RPMI7951 (cell line): ENCODE measurements at places on chromosomes 3 and 15.
A peak's percentile ranks its signal among the peaks of the same experiment; 100 is the strongest.

- no peak for DNase-seq
Observed at GRCh38 chr3:177553579-177553978, 356.3 kb upstream of the TBL1XR1 start.

GRCh38 chr15:35929740-35930444 is 383.9 kb upstream of the DPH6 start:
- DNase-seq, result no peak

- peak; percentile 72 for DNase-seq
Observed at GRCh38 chr15:55737373-55737772, 5.6 kb downstream of the PRTG start.

- peak; percentile 85 for DNase-seq
Observed at GRCh38 chr3:127735767-127736693, 63.3 kb downstream of the ABTB1 start.

- DNase-seq, result no peak
Observed at GRCh38 chr3:154115332-154115731, 5.9 kb upstream of the ARHGEF26 start.

DNA sequence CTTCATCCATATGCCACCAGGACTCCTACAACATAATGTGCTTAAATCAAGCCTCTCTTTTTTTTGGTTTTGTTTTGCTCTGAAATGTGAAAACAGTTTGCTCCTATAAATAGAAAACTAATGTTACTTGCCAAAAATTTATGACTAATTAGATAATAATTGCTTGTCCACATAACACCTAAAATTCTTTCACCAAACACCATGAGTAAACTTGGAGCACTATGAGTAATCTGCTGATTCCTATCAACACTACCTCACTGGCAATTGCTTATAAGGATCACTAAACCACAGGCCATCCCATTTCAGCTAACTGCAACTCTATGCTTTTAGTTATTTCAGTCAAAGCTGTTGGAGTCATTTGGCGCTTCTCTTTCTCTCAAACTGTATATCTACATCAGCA is 252.7 kb downstream of the EPHA3 start:
- DNase-seq, result no peak

GRCh38 chr3:114584734-114585371 is 291.0 kb downstream of the TIGIT start:
- no peak for DNase-seq

GRCh38 chr15:62901087-62901486 is 141.5 kb upstream of the TPM1 start:
- DNase-seq, result no peak

DNA sequence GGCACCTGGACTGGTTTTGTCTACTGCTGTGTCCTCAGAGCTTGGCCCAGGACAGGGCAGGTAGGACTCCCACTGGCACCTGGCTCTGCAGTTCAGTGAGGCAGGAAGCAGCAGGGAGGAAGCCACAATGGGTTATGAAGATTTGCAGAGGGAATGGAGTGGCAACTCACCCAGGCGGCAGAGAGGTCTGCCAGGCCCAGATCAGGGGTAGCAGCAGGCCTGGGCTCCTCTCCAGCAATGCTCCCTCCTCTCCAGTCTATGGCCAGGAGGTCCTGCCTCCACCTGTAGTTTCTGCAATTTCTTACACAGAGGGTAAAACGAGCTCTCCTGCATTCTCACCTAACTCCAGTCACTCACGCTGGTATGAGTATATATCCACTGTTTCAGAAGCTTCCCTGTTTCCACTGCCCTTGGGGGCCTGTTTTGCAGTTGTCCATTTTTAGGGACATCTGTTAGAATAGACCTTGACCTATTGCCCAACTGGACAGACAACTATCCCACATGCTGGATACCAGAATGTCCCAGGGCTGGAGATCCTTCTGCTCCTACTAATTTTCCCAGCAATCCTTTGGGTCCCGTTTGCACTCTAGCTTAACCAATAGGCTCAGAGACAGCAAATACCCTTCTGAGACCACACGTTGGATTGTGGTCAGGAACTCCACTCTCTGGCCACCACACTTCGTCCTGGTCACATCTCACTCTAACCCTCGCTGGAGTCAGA is 35.2 kb downstream of the HMCES start:
- peak; percentile 73 for DNase-seq

GRCh38 chr3:161925749-161926360 is 429.2 kb downstream of the OTOL1 start:
- no peak for DNase-seq

- no peak for DNase-seq
Observed at GRCh38 chr15:82646250-82647044, 716 bp downstream of the CPEB1 start.

GRCh38 chr3:40780925-40781406 is 256.2 kb downstream of the ZNF621 start:
- DNase-seq, result peak; percentile 95

- no peak for DNase-seq
Observed at GRCh38 chr3:79247725-79248043, 520.1 kb downstream of the ROBO1 start.

- peak; percentile 19 for DNase-seq
Observed at GRCh38 chr3:115961380-115961779, 338.1 kb downstream of the GAP43 start.

DNA sequence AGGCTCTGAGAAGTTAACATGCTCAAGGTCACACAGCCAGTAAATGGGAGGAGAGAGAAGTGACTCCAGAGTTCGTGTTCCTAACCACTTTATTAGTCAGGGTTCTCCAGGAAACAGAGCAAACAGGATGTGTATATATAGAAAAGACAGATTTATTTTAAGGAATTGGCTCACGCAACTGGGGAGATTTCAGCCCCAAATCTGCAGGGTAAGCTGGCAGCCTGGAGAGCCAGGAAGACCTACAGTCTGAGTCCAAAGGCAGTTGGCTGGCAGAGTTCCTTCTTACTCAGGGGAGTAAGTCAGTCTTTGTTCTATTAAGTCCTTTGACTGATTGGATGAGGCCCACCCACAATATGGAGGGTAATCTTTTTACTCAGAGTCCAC is 118.2 kb upstream of the PROK2 start:
- peak; percentile 23 for DNase-seq

DNA sequence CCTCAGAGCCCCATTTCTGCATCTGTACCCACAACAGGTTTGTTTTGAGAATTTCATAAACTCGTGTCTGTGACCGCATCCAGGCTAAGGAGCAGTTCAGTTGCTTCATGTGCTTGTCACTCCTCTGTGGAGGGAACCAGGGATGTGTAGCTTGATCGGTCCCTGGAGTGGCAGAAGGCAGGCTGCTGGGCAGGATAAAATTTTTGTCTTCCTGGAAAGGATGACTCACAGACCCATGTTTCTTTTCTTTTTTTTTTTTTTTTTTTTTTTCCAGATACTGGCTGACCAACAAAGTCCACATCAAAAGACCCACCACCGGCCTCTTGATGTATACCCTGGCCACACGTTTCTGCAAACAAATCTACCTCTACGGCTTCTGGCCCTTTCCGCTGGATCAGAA is 70.1 kb downstream of the ST8SIA2 start:
- peak; percentile 84 for DNase-seq

DNA sequence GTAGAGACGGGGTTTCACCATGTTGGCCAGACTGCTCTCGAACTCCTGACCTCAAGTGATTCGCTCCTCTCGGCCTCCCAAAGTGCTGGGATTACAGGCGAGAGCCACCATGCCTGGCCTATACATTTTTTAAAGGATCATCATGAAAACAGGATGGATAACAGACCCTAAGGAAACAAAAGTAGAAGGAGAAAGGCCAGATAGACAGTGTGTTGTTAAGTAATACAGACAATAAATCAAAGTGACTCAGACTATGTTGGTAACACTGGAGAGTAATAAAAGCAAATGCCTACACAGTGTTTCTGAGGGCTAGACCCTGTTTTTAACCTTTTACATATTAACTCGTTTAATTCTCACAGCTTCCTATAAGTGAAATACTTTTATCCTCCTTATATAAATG is 133.8 kb upstream of the MCTP2 start:
- peak; percentile 56 for DNase-seq

- DNase-seq, result peak; percentile 20
Observed at GRCh38 chr15:94547711-94548110, 316.4 kb downstream of the MCTP2 start.

- no peak for DNase-seq
Observed at GRCh38 chr15:69060744-69061143, 46.2 kb downstream of the NOX5 start.

DNA sequence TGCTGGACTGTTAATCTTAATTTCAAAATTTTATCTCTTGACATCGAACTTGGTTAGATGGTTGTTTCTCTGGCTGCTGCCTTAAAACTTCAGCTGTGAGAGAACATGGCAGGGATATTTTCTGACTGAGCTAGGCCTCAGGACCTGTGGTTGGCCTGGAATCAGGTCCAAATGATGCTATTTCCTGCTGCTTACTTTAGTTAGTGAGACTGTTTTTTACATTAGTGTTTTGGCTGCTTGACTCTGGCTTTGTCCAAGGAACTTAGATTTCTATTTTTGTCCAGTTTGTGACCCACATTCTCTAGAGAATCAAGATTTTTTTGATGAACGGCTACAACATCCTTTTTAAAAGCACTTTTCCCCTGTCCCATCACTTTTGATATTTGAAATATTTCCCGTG is 497.9 kb upstream of the SGO1 start:
- DNase-seq, result peak; percentile 62
